ENCODE measurements at places on chromosomes 6 and 20.

DNA sequence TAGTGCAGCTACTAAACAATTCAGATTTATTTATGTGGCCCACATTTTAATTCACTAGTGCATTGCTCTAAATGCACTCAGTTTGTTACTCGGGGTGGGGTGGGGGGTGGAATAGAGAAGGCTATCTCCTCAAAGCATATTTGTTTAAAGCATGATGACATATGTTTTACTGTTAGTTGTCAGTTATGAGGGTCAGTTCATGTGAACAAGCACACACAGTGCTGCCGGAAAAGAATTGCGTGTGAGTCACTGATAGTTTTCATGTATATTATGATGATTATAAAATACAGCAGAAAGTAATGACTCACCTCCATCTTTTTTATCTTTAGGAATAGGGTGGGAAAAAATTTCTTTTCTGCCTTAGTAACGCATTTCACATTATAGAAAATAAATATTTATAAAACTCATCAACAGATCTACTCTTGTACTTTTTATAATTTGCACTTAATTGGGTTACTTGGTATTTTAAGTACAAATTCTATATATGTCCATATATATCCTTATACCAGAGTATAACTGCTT is 42.2 kb upstream of the STXBP5 start:
- no peak for DNase-seq

DNA sequence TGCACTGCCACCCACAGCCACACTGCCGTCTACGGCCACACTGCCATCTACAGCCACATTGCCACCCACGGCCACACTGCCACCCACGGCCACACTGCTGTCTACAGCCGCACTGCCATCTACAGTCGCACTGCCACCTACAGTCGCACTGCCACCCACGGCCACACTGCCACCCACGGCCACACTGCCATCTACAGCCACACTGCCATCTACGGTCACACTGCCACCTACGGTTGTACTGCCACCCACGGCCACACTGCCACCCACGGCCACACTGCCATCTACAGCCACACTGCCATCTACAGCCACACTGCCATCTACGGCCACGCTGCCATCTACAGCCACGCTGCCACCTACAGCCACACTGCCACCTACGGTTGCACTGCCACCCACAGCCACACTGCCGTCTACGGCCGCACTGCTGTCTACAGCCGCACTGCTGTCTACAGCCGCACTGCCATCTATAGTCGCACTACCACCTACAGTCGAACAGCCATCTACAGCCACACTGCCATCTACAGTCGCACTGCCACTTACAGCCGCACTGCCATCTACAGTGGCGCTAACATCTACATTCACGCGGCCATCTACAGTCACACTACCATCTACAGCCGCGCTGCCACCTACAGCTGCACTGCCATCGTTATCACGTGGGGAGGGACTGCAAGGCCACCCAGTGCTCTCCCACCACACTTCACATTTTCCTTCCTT is 154.6 kb upstream of the AFDN start:
- DNase-seq, result no peak

GRCh38 chr6:34115403-34115795 is 30.5 kb downstream of the GRM4 start:
- DNase-seq, result no peak

- DNase-seq, result no peak
Measured at GRCh38 chr6:110523451-110524021, 47.1 kb upstream of the SLC22A16 start.

DNA sequence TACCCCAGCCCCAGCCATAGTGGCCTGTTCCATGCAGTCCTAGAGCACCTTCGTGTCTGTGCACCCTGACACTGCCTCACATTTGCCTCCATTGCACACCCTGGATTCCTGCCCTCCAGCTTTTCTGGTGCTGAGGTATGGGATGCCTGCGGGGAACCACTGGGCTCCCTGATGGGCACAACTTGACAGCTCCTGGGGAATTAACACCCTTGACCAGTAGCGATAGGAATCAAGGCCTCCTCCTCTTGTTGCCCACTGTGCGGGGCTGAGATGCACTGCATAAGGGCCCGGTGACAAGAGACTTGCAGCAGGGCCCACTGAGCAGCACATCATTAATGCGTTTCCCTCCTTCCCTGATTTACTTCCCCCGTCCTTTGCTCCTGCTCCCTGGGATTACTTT is 235.6 kb upstream of the MOCS1 start:
- DNase-seq, result no peak

- DNase-seq, result no peak
Measured at GRCh38 chr6:150302520-150303176, 66.2 kb upstream of the IYD start.

DNA sequence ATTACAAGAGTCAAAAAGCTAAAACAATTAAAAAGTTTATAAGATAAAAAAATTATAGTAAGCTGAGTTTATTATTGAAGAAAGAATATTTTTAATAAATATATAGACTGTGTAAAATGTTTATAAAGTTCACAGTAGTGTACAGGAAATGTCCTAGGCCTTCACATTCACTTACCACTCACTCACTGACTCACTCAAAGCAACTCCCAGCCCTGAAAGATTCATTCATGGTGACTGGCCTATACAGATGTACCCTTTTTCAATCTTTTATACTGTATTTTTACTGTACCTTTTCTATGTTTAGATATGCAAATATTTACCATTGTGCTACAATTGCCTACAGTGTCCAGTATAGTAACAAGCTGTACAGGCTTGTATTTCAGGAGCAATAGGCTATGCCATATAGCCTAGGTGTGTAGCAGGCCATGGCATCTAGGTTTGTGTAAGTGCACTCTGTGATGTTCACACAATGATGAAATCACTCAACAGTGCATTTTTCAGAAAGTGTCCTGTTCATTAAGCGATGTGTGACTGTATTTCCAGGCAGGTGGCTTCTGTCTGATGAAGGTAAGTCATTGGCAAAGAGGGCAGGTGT is 130.2 kb downstream of the BTBD3 start:
- DNase-seq, result peak; percentile 4

GRCh38 chr20:40565682-40566040 is 123.4 kb downstream of the MAFB start:
- no peak for DNase-seq

DNA sequence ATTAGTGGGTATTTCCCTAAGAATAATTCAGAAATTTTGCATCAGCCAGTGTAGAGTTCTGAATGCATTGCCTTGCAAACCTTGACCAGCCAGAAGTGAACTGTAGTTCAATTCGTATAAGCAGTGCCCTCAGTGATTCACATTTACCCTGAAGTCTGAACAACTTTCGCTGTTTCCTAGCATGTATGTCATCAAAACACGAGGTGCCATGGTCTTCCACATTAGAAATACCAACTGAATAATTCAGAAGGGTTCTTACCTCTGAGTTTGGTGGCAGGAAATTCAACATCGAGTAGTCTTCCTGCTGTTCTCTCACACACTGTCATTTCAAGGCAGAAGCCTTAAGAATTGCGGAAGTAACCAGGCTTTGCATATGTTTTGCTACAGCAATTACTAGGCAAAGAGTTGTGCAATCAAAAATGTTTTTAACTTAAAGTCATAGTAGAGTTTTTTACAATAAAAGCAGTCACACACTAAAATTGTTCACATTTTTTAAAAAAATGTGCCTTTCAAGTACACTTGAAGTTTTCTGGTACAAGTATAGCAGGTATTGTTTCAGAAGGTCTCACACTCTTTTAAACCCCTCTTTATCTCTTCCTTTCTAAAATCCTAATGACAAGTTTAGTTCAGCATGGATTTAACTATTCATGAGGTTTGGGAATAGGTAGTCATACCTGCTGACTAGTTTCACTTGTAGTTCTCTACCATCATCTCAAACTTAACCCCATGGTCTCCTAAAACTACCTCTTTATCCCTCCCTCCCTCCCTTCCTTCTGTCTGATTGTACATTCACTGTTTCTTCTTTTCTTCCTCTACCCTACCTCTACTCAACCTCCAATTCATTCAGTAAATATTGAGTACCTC is 118.3 kb downstream of the STXBP5 start:
- no peak for DNase-seq

GRCh38 chr6:141103246-141103645 is 1029.5 kb upstream of the GJE1 start:
- no peak for DNase-seq

Data from NCI-H2081 (cell line).